ENCODE measurements at places on chromosomes 2 and 18.

- no peak for DNase-seq
These were observed 130.8 kb downstream of the SLC8A1 start for GRCh38 chr2:40321016-40321623.

GRCh38 chr2:207160115-207160514 is 5.6 kb downstream of the KLF7 start:
- no peak for DNase-seq

DNA sequence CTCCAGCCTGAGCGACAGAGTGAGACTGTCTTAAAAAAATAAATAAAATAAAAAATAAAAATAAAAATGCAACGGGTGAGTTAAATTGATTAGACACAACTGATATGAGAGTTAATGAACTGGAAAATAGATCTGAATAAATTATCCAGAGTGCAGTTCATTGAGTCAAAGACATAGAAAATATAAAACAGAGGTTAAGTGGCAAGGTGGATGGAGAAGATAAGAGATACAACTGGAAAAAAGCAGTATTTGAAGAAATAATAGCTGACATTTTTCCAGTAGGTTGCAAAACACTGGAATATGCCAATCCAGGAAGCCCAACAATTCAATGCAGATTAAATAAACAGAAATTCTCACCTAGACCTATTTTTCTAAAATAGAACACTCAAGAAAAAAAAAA is 10.7 kb downstream of the CGREF1 start:
- DNase-seq, result no peak

DNA sequence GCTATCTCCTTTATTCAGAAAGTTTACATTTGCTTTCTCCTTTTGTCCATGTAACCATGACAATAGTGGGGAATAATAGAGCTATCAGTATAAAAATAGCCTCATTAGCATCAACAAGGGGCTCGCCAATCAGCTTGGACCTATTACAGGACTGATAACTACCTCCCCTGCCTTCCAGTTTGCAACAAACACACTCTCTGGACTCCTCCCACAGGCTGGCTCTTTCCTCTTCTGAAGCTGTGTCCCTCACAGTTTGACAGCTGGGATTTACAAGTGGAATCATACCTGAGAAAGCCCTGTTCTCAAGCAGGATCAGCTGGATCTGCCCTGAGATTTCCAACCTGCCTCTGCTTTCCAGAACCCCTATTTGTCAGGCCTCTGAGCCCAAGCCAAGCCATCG is 162.5 kb downstream of the GRB14 start:
- no peak for DNase-seq

DNA sequence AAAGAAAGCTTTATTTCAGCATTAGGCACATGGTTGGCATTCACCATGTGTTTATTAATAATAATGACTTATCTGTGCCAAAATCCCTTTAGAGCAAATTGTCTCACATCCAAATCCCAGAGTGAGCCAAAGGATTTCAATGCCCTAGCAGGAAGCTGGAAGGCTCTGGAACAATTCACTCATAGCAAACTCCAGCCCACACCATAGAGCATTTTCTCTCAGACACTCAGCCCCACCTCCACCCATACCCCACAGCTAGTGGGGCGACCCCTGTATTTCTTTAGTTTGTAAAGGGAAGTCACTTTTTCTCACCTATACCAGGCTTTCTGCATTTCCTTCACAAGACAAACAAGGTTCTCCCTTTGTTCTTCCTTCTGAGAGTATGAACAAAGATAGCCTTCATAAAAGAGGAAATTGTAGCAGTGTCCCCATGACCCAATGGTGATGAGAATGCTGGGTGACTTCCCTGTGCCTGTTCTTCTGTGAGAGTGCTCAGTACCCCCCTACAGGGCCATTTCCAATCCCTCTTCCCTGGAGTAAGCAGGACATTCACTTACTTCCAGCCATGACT is 100.1 kb upstream of the APCDD1 start:
- DNase-seq, result no peak

- DNase-seq, result no peak
These were observed 14.6 kb upstream of the KIDINS220 start for GRCh38 chr2:8851811-8852560.

DNA sequence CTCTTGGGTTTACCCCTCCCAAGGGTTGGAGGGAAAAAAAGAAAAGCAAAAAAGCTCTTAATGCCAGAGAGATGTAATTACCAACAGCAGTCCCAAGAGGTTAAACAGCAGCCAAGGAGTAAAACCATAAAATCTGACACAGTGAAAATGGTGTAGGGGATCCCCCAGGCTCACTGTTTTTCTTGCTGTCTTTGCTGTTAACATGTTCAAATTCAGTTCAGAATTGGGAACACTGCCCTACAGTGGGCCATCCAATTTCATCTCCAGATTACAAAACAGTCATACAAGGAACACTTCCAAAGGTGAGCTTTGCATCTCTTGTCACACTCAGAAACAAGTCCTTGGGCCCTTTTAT is 54.5 kb downstream of the PLEKHM3 start:
- DNase-seq, result no peak

Measured in activated CD8-positive, alpha-beta memory T cell treated with anti-CD3 and anti-CD28 coated beads for 1 hour (primary cell).